ENCODE measurements at places on chromosomes 11 and 22. TPM values are rescaled to one million over a fixed set of nuclear protein-coding genes. Genes with fewer than 3 reads are reported as not detected.

The TOMT gene
- not detected for total RNA-seq

The SYT9 gene
- not detected for total RNA-seq

The SMC1B gene
- total RNA-seq, result not detected

The RIMBP3B gene
- total RNA-seq, result 0.08 TPM

The SGSM1 gene
- total RNA-seq, result 7.5 TPM

The TLCD5 gene
- 8.4 TPM for total RNA-seq

The DEPDC7 gene
- total RNA-seq, result 0.49 TPM

The SLC6A5 gene
- total RNA-seq, result not detected

The SLC22A9 gene
- total RNA-seq, result not detected

The PDGFB gene
- 19.7 TPM for total RNA-seq

DNA sequence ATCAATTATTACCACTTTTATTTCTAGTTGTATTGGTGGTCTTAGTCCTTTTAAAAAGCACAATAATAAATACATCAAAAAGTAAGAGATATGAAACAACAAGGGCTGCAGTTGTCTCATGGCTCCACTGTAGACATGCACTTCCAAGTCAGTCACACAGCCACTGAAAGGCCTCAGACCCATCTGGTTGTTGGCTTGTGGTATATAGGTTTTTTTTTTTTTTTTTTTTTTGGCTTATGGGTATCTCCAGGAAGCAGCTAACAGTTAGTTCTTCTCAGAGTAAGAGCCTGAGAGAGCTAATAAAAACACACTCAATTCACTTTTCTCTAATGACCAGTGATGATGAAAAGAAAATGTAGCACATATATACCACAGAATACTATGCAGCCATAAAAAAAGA is 6.0 kb upstream of the OR52E6 start:
- no peak for DNase-seq

GRCh38 chr11:108818971-108819370 is 154.1 kb downstream of the DDX10 start:
- no peak for DNase-seq

- DNase-seq, result no peak
These were observed 8.1 kb upstream of the UPK2 start for GRCh38 chr11:118948000-118948399.

GRCh38 chr11:68173926-68174325 is 39.2 kb downstream of the KMT5B start:
- no peak for DNase-seq

DNA sequence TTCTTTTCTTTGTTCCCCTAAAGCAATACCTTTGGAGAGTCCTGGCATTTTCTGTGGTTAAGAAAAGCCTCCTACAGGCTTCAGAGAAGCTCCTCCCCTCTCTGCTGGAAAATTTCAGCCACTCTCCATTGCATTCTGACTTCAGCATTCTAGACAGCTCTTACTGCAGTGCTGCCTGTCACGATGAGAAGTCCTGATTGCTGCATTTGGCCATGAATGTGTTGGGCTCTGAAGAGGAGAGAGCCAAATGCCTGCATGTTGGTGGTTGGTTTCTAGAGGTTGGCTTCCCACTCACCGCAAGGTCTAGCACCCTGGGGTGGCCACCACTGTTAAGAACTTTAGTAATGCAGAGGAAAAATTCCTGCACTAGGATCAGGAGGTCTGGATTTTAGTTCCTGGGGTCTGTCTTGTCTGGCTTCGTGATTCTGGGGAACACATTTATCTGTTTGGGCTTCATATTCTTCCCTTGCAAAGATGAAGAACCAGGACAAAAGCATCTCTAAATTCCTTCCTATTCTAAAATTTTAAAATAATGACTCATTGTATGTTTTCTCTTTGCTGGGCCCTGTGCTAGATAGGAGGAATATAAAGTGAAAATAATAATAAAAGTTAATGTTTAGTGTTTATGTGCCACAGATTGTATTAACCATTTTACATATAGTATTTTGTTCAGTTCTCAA is 38.1 kb downstream of the COA4 start:
- no peak for DNase-seq

DNA sequence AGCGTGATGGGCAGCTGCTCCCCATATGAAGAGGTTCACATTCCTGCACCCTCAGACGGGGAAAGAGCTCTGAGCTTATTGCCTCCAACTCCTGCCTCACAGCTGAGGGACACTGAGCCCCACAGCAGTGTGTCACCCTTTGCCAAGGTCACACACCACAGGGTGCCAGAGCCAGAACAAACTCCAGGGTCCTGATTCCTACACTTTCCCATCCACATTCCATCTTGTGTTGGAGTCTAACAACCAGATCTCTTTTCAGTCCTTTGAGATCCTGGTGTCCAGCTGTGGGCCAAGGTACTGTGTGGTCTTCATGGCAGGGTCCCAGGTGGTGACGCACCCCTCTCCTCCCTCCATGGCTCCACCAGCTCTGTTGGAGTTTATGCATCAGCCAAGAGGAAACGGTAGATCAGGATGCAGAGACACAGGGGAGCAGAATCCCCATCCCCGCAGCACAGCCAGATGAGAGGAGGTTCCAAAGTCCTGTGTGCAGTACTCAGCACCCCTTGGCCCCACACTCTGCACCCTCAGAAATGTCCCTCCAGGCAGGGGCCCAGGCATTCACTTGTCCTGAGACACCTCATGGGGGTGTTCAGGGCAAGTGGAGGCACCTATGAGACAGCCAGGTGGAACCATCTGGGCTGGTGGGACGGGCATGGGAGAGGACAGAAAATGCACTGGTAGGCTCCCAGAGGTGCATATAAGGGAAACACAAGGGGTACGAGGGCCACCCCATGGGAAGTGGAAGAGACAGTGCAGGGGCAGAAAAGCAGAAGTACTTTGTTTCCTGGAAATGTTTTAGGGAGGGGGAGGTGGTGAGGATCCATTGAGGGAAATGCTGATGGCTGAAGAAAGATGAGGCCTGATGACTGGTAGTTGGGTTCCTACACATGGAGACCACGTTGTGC is 32.6 kb upstream of the GNAZ start:
- DNase-seq, result peak; percentile 60

GRCh38 chr11:125872138-125872491 is 15.4 kb upstream of the HYLS1 start:
- DNase-seq, result no peak

GRCh38 chr11:102295045-102295444 is 22.2 kb upstream of the BIRC3 start:
- no peak for DNase-seq

DNA sequence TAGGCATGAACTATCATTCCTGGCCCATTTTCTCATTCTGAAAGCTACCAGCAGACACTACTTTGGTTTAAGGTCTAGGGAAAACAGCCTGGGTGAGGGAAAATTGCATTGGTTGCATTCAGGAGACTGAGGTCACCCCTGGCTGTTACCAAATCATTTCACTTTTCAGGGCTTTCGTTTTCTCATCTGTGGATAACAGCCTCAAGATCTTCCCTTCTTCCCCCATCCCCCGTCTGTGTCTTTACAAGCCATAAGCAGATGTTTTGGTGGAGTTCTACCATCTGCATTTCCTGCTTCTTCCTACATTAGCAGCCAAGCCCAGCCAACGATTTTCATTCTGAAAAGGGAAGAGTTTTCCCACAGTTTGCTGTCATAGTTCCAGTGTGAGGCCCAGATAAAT is 130.4 kb downstream of the HIPK3 start:
- no peak for DNase-seq

DNA sequence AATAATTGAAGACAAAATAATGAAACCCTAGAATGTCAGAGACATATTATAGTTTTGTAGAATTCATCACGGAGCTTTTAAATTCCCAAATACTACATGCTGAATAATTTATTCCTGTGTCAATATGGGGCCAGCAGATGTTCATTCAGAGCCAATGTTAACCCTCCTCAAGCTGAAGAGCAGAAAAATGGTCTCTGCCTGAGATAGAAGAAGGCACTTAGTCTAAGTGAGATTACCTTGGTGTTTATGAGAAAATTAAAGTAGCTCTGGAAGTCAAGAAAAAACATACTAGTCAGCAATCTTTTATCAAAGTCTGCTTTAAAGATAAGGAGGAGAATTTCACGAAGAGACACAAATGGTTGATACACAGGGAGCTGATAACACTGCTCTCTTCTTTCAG is 328.2 kb downstream of the TTC28 start:
- DNase-seq, result no peak

- no peak for DNase-seq
These were observed 42.5 kb downstream of the ATG16L2 start for GRCh38 chr11:72856551-72857345.

DNA sequence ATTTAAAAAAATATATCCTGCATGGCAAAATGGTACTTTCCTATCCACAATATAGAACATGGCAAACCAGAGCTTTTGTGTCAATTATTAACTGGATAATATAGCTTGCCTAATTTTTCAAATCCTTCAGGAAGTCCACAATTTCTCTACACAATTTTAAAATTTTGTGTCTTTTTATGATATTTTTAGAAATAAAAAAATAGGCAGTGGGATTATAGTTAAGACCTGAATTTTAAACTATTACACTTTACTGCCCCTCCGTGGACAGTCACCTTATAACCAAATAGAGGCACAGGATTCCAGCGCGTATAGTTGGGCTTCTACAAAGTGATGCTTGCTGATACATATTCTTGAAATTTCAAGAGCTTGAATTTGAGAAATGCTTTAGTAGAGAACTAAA is 2.1 kb upstream of the DMC1 start:
- DNase-seq, result no peak

All from Right ventricle myocardium inferior (tissue), 1 donor.